ENCODE measurements at places on chromosomes 16 and 17. TPM values are rescaled to one million over a fixed set of nuclear protein-coding genes. Genes with fewer than 3 reads are reported as not detected.

RGS11 gene
- total RNA-seq, result 14.8 TPM

C17orf50 gene
- total RNA-seq, result not detected

GRCh38 chr17:32523827-32524552 is 37.2 kb downstream of the CDK5R1 start:
- no peak for DNase-seq

- no peak for DNase-seq
Observed at GRCh38 chr17:27568811-27569210, 62.2 kb upstream of the LGALS9 start.

- DNase-seq, result no peak
Observed at GRCh38 chr16:17691106-17691898, 220.5 kb upstream of the XYLT1 start.

DNA sequence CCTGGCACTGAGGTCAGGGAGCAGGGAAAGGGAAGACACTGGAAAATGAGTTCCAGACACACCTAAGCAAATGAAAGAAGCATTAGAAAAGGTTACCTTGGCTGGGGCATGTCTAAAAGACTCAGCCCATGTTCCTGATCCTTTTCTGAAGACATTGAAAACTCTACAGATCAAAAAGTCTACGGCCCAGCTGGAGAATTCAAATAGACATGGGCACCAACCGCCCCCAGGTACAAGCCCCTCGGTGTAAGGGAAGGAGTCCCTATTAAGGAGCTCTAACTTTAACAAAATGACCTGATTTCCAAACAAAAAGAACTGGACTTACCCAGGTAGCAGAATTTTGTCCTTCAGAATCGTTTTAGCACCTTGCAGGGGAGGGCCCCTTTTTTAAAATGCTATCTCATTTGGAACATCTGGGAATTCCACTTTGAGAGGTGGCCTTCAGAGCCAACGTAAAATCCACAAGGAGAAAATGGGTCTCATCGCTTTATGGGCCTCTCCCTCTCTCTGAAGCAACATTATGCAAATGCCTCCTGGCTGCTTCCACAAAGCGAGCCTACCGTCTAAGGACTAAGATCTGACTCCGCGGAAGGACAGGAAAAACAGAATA is 43.6 kb upstream of the RBFOX3 start:
- DNase-seq, result no peak

DNA sequence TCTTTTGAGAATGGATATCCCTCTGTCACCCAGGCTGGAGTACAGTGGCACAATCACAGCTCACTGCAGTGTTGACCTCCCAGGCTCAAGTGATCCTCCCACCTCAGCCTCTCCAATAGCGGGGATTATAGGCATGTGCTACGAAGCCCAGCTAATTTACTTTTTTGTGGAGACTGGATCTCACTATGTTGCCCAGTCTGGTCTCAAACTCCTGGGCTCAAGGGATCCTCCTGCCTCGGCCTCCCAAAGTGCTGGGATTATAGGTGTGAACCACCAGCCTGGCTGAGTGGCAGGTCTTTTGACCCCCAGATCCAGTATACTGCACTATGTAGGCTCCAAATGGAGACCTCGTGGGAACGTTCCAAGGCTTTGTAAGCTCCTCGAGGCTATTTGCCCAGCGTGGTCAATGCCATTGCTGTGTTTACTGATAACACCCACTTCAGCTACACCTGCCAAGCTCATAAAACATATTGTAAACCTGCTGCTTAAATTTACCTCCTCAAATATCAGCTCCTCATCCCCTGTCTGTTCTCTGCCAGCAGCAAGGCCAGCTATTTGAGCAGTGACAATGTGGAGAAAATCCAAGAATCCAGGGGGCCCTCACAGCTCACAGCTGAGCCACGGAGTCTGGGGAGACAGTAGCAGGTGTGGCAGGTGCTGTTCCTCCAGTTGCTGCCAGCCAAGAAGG is 16.2 kb upstream of the KIFC3 start:
- no peak for DNase-seq

- DNase-seq, result no peak
Observed at GRCh38 chr16:74607962-74608356, 1.0 kb upstream of the GLG1 start.
